Pancreas (tissue), 10 donors: ENCODE measurements at places on chromosomes 3 and 15. TPM values are rescaled to one million over a fixed set of nuclear protein-coding genes. Genes with fewer than 3 reads are reported as not detected.

- no peak for DNase-seq
Observed at GRCh38 chr3:151379083-151379734, 5.3 kb downstream of the P2RY12 start.

DNA sequence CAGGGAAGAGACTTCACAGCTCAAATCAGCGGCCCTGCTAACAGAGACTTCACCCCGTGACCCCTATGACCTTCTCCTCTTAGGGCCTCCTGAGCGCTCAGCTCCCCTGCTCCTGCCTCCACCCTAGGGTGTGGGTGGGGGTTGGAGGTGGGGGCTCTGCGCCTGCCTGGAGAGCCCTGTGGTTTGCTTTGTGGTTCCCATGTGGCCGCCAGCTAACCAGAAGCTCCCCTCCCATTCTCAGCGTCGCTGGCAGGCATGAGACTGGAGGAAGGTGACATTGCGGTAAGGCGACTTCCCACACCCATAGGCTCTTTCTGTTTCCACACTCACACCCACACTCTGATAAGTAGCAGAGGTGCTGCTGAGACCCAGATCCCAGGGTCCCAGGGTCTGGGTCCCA, 27.6 kb downstream of the XYLB start:
- DNase-seq, result no peak

GRCh38 chr15:39781147-39781966, 1.3 kb downstream of the FSIP1 start:
- no peak for DNase-seq

- DNase-seq, result no peak
Observed at GRCh38 chr3:64627042-64627441, 60.8 kb downstream of the ADAMTS9 start.

GRCh38 chr3:122215592-122216298, 32.3 kb downstream of the CASR start:
- no peak for DNase-seq

DNA sequence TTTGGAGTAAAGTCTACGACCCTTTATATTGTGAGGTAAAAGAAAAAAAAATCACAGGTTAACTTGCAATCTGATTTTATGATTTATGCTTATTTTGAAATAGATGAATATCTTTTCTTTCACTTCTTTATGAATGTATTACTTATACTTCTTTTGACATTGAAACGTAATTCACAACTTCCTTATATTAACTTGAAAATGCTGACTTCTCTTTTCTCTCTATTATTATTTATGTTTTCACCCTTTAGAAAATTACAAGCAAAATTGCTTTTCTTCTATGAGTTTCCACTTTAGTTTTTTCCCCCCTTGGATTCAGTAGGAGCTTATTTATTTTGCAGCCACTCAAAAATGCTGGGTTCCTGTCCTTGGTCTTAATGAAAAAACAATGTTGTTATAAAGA, 25.4 kb downstream of the ACP3 start:
- DNase-seq, result no peak

The ARPC4 gene
- total RNA-seq, result 39.5 TPM

The SPINT1 gene
- 77.9 TPM for total RNA-seq

GRCh38 chr15:98931004-98931403, 76.6 kb downstream of the PGPEP1L start:
- DNase-seq, result no peak

The PLA2G4D gene
- total RNA-seq, result 0.31 TPM

The TOPBP1 gene
- 7.6 TPM for total RNA-seq

GRCh38 chr3:117558681-117559080, 849.1 kb downstream of the TUSC7 start:
- no peak for DNase-seq

- no peak for DNase-seq
Observed at GRCh38 chr3:40417845-40418543, 31.0 kb downstream of the ENTPD3 start.

GRCh38 chr3:172799246-172799645, 48.7 kb downstream of the ECT2 start:
- no peak for DNase-seq
